Activated naive CD4-positive, alpha-beta T cell treated with Interleukin-2 at 50 U/mL for 16 hours (primary cell): ENCODE measurements at places on chromosomes 16 and 17.

- DNase-seq, result no peak
Observed at GRCh38 chr16:59522826-59523225, 788.7 kb upstream of the GOT2 start.

DNA sequence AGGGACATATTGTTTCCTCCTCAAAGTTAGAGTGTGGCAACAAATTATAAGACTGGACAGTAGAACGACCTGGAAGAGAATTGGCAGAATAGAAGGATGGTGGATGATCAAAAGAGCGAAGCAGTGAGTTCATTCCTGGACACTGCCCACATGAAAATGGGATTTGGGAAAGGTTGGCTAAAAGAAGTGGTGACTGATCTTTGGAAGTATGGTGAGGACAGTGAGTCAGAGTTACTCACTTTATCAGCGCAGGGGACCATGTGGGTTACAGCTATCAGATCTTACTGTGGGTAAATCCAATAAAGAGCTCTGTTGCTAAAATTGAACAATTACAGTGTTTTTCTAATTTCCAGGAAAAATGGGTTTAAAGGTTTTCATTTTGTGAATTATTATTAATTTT is 2.7 kb upstream of the TANC2 start:
- no peak for DNase-seq

- no peak for DNase-seq
Observed at GRCh38 chr17:43126911-43127290, 1.7 kb upstream of the BRCA1 start.

GRCh38 chr17:35161281-35161761 is 13.7 kb downstream of the UNC45B start:
- DNase-seq, result no peak

DNA sequence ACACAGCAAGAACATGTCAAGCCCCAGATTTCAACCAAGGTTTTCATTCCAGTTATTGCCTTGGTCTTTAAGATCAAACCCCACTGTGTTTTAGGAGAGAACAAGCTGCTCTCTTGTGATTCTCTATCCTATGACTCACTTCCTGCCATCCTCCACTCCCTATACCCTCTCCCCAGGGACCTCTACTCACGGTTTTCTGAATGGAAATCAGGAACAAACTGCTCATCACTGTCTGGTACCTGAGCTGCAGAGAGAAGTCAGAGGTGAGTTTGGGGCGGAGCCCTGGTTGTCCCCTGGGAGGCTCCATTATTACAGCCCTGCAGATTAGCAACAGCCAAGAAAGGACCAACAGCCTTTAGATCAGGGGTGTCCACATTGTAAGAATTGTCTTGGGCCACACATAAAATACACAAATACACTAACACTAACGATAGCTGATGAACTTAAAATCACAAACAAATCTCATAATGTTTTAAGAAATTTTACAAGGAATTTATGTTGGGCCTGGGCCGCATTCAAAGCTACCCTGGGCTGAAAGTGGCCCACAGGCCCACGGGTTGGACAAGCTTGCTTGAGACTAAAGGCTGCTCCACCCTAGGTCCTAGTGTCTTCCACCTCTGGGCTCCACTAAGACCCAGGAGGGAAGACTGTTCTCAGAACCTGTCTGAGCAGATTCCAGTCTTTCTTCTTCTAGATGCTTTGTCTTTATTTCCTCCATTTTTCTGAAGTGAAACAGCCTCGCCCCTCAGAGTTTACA is 9.7 kb downstream of the ETV4 start:
- no peak for DNase-seq

DNA sequence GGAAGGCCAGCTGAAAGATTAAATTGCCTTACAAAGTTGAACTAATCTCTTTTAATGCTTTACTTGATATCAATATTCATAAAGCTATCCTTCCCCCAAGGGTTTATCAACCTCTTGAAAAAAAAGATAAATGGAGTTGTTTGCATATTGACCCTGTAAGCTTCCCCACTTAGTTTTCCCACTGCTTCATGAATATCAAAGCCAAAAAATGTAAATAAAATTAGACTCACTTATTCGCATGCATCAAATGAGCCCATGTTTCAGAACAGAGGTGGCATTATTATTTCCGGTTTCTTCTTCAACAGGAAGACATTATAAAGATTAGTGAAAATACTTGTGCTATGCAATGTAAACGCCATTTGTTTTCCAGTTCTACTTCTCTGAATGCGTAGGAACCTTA is 150.7 kb downstream of the CDH11 start:
- DNase-seq, result no peak

DNA sequence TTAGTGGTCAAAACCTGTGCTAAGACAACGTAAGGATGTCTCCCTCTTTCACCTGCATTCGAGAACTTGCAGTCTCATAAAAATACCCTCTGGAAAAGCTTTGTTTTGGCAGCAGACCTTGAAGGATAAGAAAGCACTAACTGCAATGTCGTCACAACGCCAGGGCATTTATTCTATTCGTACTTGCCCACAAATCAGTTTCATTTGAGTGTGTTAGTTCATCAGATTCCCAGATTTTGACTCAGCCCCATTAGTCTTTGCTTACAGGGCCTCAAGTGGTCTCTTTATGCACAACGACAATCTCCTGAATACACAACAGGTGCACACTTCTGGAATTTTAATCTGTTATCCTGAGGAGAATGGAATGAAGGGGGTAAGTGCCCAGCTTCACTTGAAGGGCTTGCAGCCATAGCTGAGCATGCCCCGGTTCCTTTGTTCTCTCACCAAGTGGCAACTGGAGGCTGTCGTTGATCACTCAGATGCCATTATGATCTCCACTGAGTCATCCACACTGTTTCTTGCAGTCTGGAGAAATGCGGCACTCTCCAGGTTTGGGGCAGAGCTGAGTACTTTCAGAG is 58.8 kb downstream of the CLEC19A start:
- DNase-seq, result no peak
